ENCODE measurements at places on chromosomes 4 and X.

GRCh38 chr4:8819473-8820177 is 52.0 kb downstream of the HMX1 start:
- peak; percentile 21 for DNase-seq

DNA sequence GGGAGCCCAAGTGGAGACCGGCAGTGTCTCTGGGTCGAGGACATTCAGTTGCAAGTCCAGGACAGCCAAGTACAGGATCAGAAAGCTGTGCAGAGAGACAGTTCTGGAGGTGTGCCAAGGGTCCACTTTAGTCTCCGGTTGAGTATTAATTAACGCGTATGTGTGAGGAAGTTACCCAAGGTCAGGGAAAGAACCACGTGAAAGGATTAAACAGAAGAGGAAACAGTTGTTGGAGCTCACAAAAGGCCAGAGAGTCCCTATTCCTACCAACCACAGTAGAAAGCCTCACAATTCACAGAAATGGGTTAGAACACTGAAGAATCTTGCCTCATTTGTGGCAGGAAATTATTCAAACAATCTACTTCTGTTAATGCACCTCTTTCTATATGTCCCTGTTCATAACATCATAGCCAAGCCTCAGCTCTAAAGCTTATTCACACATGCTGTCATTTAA is 17.9 kb upstream of the NSUN7 start:
- DNase-seq = no peak

- DNase-seq = peak; percentile 25
These were observed 392.0 kb downstream of the GBA3 start for GRCh38 chr4:23084559-23085248.

DNA sequence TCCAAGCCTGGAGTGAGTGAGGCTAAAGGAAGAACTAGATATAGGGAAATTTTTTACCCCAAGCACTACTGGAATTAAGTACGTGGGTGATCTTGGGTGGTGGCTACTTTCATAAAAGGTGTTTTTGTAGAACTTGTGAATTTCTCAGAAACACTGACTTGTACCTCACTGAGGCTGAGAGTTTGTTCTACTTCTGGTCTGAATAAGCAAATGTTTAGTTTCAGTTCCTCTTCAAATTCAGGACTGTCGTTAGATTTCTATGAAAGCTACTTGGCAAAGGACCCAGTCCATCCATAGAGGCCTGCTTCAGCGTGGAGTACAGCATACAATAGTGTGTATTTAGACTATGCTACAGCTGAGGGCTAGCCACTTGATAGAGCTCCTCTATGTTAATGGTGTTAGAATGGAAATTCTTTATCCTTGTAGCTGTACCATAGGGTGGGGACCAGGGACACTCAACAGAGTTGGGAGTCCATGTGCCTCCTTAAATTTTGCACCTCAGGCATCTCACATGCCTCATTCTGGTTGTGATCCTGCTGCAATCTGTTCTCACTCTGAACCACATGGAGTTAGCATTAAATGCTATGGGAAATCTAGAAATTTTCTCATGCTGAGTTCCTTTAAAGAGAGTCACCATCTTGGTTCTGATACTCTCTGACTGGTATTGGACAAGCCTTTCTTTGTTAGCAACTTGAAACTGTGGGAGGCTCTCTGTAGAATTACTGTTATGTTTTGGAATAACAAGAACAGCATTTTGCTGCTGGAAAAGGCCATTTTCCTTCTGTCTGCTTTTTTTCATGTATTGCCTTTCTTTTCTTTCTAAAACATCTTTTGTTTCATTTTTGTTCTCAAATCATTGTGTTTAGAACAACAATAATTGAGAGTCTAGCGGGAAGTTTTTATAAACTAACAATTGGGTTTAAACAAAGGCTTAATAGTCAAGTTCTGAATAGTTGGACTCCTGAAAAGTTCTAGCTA is 86.8 kb downstream of the PDGFRA start:
- DNase-seq = no peak

DNA sequence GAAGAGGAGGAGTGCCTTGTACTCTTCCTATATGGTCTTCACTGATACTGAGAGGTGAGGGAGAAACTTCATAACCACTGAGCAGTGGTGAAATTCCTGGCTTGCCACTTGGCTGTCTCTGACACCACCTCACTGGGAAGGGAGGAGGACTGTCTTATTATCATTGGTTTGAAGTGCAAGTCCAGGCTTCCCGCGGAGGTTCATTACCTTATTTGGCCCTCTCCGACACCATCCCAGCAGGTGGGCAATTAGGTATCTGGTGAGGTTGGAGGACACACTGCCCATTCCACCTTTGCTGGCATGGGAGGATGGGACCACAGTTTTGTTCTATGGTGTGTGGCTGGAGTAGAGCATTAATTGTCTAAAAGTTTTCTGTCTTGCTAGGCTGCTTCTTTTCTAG is 206.1 kb downstream of the LHFPL1 start:
- no peak for DNase-seq

- DNase-seq = no peak
These were observed 114.2 kb downstream of the CDS1 start for GRCh38 chr4:84697159-84697558.

- peak; percentile 13 for DNase-seq
These were observed 52.1 kb downstream of the RTL5 start for GRCh38 chrX:72079607-72080006.

DNA sequence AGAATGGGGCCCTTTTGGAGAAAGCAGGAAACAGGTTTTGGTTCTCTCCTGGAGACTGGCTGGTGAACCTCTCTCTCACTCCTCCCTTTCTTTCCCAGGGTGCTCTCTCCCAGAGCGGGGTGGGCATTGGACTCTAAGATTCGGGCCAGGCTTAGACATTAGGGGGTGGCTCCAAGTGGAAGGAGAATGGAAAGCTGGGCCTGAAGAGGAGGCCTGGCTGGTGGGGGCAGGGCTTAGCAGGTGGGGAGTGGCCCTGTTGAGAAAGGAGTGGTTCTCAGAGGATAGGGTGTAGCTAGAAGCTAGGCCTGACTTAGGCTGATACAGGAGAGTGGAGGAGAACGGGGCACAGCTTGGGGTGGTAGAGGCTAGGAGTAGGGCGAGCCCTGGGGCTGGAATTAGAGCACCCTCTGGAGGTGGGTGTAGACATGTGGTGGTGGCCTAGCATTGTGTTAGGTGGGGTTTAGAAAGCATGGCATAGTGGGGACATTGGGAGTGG is 5.7 kb downstream of the PLP2 start:
- DNase-seq = no peak

GRCh38 chr4:121728066-121728465 is 31.3 kb upstream of the ANXA5 start:
- no peak for DNase-seq

DNA sequence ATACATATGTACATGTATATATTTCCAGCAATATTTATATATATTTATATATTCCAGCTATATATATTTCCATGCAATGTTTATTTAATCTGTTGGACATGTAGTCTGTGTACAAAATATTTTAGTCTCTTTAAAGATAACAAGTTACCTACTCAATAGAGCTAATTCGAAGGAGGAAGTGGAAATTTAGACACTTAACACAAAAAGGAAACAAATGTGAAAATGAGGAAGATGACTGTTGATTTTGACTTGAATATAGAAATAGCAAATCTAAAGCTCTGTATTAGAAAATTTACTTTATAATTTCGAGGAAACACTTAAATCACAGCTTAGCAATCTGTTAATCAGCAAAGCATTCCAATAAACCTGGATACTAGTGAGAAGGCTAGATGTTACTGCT is 1064.4 kb downstream of the PCDH7 start:
- no peak for DNase-seq

DNA sequence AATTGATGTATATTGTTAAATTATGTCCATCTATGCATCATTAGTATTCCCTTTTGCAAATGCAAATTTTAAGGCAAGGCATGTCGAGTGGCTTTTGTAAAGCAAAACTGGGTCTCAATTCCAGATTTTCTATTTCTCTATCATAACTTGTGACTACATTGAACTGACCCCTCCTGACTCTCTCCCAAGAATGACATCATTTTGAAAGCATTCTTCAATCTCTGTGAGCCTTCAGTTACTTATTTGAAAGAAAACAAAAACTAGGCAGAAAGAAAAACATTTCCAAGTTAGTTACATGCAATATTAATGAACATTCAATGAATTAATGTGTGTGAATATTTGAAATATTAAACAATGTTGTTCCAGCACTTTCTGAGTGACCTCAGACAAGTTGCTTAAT is 314.3 kb upstream of the CLNK start:
- DNase-seq = no peak

- DNase-seq = no peak
These were observed 10.2 kb downstream of the CD40LG start for GRCh38 chrX:136658151-136658550.

DNA sequence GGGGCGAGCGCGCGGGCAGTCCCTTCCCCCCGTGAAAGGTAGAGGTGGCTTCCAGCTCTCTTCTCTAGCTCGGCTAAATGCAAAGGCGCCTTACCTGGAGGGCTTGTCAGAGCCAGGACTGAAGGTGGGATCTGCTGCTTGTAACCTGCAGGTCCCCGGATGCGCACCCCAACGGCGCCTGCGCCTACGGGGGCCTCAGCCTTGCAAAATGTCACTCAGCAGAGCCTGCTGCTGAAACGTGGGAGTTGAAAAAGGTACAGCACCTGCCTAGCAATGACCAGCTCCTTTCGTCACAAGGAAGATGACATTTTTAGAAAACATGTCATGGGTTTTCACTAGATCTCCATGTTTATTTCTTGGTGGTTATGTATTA is 583 bp downstream of the ABHD18 start:
- DNase-seq = no peak

GRCh38 chrX:48665991-48666390 is 17.6 kb upstream of the WAS start:
- DNase-seq = no peak

DNA sequence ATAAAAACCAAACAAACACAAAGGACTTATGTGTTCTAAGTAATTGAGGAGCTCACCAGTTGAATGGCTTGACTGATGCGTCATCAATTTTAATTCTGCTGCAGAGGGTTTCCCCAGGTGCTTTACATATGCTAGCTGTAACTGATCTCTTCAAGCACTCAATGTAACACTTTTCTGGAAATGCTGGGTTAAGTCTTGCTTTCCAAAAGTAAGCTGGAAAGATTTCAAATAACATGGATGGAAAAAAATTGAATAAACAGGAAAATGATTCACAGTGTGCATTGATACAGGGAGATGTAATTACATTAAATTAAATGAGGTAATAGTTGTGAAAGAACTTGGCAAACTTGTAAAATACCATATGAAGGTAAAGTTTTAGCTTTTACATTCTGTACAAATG is 186.7 kb upstream of the WDFY3 start:
- DNase-seq = no peak

DNA sequence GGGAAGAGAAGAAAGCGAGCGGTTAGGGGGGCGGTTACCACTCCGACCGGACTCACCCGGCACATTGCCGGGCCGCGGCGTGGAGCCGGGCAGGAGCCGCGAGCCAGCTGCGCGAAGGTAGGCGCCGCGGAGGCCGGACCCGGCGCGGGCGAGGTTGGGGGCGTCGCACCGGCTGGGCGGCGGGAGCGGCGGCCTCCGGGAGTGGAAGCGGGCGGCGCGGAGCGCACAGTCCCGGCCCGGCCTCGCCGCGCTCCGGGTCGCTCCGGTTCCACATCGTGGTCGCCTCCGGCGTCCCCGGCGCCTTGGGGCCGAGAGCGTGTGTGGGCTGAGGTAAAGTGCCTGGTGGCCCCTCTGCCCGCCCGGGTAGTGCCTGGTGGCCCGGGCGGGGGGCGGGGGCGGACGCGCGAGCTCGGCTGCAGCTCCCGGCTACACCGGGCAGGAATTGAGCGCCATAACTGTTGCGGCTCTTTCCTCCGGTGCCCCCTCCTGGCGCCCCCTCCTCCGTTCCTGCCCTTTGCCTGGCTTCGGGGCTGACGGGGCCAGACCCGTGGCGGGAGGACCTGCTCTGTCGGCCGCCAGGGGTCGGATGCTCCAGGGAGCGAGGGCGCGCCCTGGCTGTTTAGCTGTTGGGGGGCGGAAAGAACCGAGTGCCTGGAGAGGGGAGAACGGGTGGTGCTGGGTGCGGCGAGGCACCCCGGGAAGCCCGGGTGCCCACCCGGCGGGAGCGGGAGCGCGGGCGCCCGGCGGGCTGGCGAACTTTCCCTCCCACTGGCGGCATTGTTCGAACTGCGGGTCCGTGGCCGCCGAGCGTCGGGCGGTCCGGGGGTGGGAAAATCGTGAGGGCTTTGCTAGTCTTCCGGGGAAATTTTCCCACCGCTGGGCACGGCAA is 626 bp downstream of the JADE3 start:
- DNase-seq = peak; percentile 82

DNA sequence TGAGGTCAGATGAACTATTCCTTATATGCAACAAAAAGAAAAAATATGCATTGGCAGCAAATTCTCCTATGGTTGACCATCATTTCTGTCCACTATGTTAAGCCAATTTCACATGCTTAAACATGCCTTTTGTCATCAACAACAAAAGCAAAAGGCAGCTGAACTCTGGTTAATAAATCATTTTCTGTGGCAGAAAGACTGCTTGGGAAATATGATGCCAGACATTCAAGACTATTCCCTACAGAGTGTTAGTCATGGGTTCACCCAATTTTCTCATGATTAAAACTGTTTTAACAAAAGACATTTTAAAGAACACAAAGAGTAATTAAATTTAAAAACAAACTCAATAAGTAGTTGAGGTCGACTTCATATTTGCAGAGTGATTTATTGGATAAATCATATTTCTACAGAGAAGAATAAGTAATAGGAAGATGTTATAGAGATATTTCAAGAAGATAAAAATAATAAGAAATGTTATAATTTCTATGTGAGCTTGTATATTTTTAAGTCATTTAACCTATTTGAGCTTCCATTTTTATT is 890.6 kb downstream of the STPG2 start:
- no peak for DNase-seq

DNA sequence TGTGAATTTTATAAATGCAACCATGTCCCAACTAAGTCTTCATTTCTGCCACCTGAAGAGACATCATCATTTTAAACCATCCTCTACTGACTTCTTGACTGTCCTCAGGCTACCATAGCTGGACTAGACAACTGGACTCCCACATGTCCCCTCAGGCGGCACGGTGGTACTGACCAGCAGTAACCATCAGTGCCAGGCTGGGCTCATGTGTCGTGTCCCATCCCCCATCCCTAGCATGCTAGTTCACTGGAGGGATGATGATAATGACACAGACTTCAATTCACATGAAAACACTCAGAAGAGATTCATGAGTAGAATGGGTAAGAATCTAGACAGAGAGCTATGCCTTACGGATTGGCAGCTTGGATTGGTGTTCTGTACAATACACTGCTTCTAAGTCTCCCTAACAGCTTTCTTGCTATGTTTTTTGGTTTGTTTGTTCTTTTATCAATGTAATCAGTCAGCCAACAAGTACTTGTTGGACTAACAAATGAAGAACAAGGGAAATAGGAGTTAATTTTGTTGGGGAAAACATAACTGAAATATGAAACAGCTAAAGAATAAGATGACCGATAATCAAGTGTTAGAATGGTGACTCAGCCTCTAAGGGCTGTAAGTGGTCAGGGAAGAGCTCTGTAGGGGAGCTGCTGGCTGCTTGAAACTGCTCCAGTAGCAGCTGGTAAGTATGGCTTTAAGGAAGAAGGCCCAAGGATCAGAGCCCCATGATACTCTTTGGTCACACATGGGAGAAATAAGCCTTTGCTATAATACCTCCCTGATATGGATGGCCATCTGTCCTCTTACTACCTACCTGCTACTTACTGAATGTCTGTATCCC is 10.3 kb downstream of the ZDHHC9 start:
- DNase-seq = no peak

Data from neural progenitor cell (in vitro differentiated cells).